Right lobe of liver (tissue), 6 donors: ENCODE measurements at places on chromosomes 1 and 21. TPM values are rescaled to one million over a fixed set of nuclear protein-coding genes. Genes with fewer than 3 reads are reported as not detected.

- H3K27me3 ChIP-seq = no peaks in the 10 kb centered on the region
- no peaks in the 10 kb centered on the region for H3K4me1 ChIP-seq
- no peaks in the 10 kb centered on the region for H3K36me3 ChIP-seq
- H3K4me3 ChIP-seq = no peak overlapping the region
Observed at GRCh38 chr1:67126974-67127373, 7.8 kb downstream of the C1orf141 start.

The AVPR1B gene
- not detected for total RNA-seq

- no peaks in the 10 kb centered on the region for H3K36me3 ChIP-seq
- H3K4me1 ChIP-seq = no peaks in the 10 kb centered on the region
- no peak overlapping the region for H3K4me3 ChIP-seq
- DNase-seq = no peak
- no peaks in the 10 kb centered on the region for H3K27me3 ChIP-seq
- no peak overlapping the region for H3K27ac ChIP-seq
Observed at GRCh38 chr1:245823408-245824147, 668.8 kb downstream of the KIF26B start.

The ERG gene
- total RNA-seq = 3.5 TPM

The ADAM30 gene
- not detected for total RNA-seq

- H3K4me1 ChIP-seq = peaks cover 7% of the 10 kb centered on the region
- H3K4me3 ChIP-seq = no peak overlapping the region
- H3K27ac ChIP-seq = no peak overlapping the region
Observed at GRCh38 chr1:244454412-244454811, 2.7 kb upstream of the ADSS2 start.

The COL6A2 gene
- 40.0 TPM for total RNA-seq

DNA sequence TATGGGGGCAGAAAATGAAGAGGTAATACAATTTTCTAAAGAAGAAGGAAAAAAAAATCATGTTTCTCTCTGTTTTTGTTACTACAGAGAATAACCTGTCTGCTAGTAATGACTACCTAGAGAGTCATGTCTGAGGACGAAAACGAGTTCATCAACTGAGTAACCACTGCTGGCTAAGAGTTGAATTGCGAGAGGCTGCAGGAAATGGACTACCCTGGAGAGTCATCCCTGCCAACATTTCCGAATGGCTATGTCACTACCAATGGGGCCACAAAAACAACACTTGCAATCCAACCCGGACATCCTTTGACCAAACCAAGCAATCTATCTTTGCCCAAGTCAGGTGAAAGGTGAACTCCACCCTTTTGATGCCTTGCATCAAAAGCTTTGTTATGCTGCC, 120.6 kb downstream of the FCRL5 start:
- DNase-seq = no peak
- no peaks in the 10 kb centered on the region for H3K27me3 ChIP-seq
- no peak overlapping the region for H3K4me3 ChIP-seq
- H3K27ac ChIP-seq = no peak overlapping the region

DNA sequence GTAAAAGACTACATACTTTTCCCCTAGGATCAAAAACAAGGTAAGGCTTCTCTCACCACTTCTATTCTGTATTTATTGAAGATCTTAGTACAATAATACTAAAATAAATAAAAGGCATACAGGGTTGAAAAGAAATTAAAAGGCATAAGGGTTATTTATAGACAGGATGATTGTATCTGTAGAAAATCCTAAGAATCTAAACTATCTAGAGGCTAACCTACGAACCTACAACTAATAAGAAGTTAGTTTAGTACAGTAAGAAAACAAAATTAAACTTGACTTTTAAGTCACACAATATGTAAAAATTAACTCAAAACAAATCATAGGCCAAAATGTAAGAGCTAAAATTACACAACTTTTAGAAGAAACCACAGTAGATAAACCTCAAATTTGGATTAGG, 50.4 kb upstream of the ADAM30 start:
- no peaks in the 10 kb centered on the region for H3K4me1 ChIP-seq
- no peaks in the 10 kb centered on the region for H3K27me3 ChIP-seq
- H3K36me3 ChIP-seq = no peaks in the 10 kb centered on the region
- no peak for DNase-seq
- H3K4me3 ChIP-seq = no peak overlapping the region
- no peak overlapping the region for H3K27ac ChIP-seq

DNA sequence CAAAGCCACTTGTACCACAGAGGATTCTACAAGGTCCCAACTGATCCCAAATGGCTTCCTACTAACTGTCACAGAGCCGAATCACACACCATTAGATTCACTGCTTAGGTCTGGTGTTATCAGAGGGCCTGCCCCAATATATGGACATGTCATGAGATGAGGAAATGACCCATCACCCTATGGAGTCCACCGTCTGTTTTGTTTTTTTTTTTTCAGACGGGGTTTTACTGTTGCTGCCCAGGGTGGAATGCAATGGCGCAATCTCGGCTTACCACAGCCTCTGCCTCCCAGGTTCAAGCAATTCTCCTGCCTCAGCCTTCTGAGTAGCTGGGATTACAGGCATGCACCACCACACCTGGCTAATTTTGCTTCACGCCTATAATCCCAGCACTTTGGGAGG, 83.8 kb upstream of the ETS2 start:
- H3K36me3 ChIP-seq = no peaks in the 10 kb centered on the region
- no peak for DNase-seq
- H3K4me1 ChIP-seq = no peaks in the 10 kb centered on the region

DNA sequence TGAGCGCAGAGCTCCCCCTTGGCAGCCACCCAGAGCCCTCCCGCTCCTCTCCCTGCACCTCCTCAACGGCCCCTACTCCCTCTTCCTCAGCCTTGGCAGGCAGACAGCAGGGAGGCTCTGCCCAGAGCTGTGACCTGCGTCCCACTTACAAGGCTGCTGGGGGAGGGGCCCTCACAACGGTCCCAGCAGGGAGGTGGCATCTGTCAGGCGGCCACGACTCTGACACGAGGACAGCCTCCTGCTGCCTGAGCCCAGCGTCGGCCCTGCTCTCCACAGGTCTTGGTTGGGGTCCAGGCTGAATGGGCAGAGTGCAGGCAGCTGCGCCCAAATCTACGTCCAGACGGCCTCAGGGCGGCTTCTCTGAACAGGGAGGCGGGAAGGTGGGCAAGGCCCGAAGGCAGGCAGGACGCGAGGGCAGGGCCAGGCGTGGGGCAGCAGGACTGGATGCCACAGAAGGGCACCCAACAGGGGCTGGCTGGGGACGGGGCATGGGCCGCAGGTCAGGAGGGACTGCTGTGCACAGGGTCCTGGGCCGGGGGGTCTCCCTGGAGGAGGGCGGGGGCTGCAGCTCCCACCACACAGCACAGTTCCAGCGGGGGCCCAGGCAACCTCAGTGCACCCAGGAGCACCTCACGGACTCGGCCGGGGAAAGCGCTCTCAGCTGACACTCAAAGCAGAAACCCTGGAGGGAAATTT, 7.5 kb downstream of the SLC19A1 start:
- H3K4me3 ChIP-seq = peak overlapping the region; percentile 45
- no peaks in the 10 kb centered on the region for H3K27me3 ChIP-seq
- no peak overlapping the region for H3K27ac ChIP-seq
- H3K4me1 ChIP-seq = no peaks in the 10 kb centered on the region

DNA sequence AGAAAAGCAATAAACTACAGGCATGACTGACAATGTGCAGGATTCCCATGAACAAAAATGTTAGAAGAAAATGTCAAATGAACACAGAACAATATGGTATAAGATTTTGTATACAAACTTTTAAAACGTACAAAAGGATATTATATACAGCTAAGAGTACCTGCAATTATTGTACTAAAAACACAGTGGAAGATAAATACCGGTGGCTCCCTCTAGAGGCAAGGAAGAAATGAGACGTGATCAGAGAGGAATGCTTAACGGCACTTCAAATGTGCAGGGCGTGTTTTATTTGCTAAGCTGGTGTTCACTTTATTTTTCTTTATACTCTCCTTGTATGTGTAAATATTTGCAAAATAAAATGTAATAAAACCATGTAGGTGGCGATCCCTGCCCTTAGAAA, 191.8 kb upstream of the SAMSN1 start:
- H3K27ac ChIP-seq = no peak overlapping the region
- no peaks in the 10 kb centered on the region for H3K27me3 ChIP-seq
- no peak overlapping the region for H3K4me3 ChIP-seq
- H3K36me3 ChIP-seq = no peaks in the 10 kb centered on the region
- H3K4me1 ChIP-seq = no peaks in the 10 kb centered on the region

DNA sequence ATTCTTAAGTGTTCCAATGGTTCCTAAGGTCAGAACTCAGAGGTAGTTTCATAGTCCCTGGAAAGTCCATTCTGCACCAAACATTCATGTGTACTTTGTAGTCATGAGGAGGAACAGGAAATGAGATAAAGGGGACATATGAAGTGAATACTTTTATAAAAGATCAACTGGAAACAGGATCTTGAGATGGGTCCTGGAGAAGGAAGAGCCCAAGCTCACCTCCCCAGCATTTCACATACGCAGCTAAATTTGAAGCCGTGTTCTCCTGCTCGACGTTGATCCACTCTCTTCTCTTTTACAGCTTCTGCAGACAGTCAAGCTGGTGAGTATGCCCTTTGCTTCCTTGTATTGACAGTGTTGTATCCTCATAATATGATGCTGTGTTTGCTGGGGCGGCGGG, 429 bp downstream of the FCGR2A start:
- peak overlapping the region; percentile 5 for H3K4me3 ChIP-seq
- H3K27ac ChIP-seq = no peak overlapping the region
- no peaks in the 10 kb centered on the region for H3K4me1 ChIP-seq
- H3K36me3 ChIP-seq = no peaks in the 10 kb centered on the region

The SH3D21 gene
- total RNA-seq = 0.86 TPM

The TSPAN2 gene
- total RNA-seq = not detected

- H3K27ac ChIP-seq = no peak overlapping the region
- no peak overlapping the region for H3K4me3 ChIP-seq
- no peaks in the 10 kb centered on the region for H3K27me3 ChIP-seq
Observed at GRCh38 chr1:193322211-193322610, 135.8 kb upstream of the B3GALT2 start.

GRCh38 chr1:54803761-54804470, 2.8 kb upstream of the TTC22 start:
- H3K4me3 ChIP-seq = no peak overlapping the region
- H3K27me3 ChIP-seq = no peaks in the 10 kb centered on the region
- peak; percentile 84 for DNase-seq
- no peaks in the 10 kb centered on the region for H3K36me3 ChIP-seq

GRCh38 chr1:24266398-24266941, 52.7 kb upstream of the GRHL3 start:
- DNase-seq = no peak
- H3K27me3 ChIP-seq = no peaks in the 10 kb centered on the region
- H3K4me1 ChIP-seq = no peaks in the 10 kb centered on the region
- H3K36me3 ChIP-seq = no peaks in the 10 kb centered on the region

The ELF3 gene
- 45.4 TPM for total RNA-seq

DNA sequence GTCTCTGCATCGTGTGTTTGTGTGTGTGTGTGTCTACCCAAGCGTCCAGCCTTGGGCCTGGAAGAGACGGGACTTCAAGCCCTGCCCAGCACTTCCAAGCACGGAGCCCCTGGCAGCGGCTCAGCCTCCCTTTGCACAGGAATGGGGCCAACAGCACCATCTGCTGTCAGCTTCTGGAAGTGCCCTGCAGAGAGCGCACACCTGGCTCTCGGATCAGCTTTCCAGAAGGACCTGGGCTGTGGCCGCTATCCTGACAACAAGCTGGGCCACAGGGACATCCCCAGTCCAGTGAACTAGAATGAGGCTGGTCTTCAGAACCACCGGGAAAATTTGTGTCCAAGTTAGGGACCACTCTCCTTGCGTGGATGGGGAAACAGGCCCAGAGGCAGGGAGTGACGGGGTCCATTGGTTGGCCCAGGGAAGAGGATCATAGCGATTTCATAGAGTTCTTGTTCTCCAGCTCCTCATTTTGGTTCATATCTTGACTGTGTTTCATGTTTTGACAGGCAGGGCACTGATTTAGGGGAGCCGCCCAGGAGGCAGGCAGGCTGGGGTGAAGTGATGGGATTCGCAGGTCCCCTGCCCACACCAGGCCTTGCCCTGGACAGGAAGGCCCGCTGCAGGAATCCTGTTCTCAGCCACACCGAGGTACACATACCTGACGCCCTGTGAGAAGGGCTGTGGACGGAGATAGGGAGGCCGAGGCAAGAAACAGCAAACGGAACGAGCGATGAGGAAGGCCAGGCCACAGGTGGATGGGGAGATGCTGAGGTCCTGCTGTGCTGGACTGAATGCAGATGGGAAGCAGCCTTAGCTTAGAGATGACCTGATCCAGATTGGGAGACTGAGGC, 38.4 kb downstream of the TAS1R2 start:
- H3K4me1 ChIP-seq = no peaks in the 10 kb centered on the region
- H3K27me3 ChIP-seq = no peaks in the 10 kb centered on the region
- no peak overlapping the region for H3K4me3 ChIP-seq
- no peaks in the 10 kb centered on the region for H3K36me3 ChIP-seq
- peak; percentile 82 for DNase-seq
- H3K27ac ChIP-seq = no peak overlapping the region

The PTGER3 gene
- total RNA-seq = not detected

GRCh38 chr1:226939438-226940028, 561 bp upstream of the COQ8A start:
- H3K27me3 ChIP-seq = no peaks in the 10 kb centered on the region
- peak overlapping the region; percentile 80 for H3K27ac ChIP-seq
- peak; percentile 70 for DNase-seq

GRCh38 chr1:107343601-107344000, 202.8 kb downstream of the NTNG1 start:
- DNase-seq = no peak
- H3K27ac ChIP-seq = no peak overlapping the region
- no peak overlapping the region for H3K4me3 ChIP-seq
- no peaks in the 10 kb centered on the region for H3K4me1 ChIP-seq

- peaks cover 9% of the 10 kb centered on the region for H3K4me1 ChIP-seq
- H3K27me3 ChIP-seq = no peaks in the 10 kb centered on the region
- no peak for DNase-seq
- no peak overlapping the region for H3K4me3 ChIP-seq
Observed at GRCh38 chr21:33237486-33237885, 7.7 kb downstream of the IFNAR2 start.

GRCh38 chr1:119358636-119359035, 9.9 kb upstream of the HAO2 start:
- H3K4me1 ChIP-seq = no peaks in the 10 kb centered on the region
- H3K36me3 ChIP-seq = no peaks in the 10 kb centered on the region
- H3K27ac ChIP-seq = no peak overlapping the region
- no peaks in the 10 kb centered on the region for H3K27me3 ChIP-seq

The AIRE gene
- not detected for total RNA-seq

The OR2AK2 gene
- not detected for total RNA-seq

GRCh38 chr1:196477262-196477661, 131.0 kb downstream of the KCNT2 start:
- H3K36me3 ChIP-seq = no peaks in the 10 kb centered on the region
- DNase-seq = no peak
- no peak overlapping the region for H3K27ac ChIP-seq
- H3K4me3 ChIP-seq = no peak overlapping the region
- no peaks in the 10 kb centered on the region for H3K27me3 ChIP-seq

DNA sequence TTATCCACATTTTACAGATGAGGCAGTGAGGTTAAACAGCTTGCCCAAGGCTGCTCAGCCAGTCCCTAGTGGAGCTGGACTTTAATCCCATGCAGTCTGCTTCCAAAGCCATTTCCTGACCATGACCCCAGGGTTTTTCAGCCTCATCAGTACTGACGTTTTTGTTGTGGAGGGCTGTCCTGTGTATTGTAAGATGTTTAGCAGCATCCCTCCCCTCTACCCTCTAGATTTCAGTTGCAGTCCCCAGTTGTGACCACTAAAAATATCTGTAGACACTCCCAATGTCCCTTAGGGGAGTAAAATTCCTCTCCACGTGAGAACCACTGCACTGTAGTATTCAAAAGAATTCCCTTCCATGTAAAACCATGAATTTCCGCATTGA, 30.2 kb upstream of the C1orf105 start:
- peak overlapping the region; percentile 1 for H3K27ac ChIP-seq
- H3K4me1 ChIP-seq = no peaks in the 10 kb centered on the region
- no peaks in the 10 kb centered on the region for H3K27me3 ChIP-seq

GRCh38 chr1:53145942-53146708, 3.7 kb upstream of the SLC1A7 start:
- no peak overlapping the region for H3K4me3 ChIP-seq
- H3K4me1 ChIP-seq = peaks cover 15% of the 10 kb centered on the region
- H3K27ac ChIP-seq = peak overlapping the region; percentile 74
- H3K27me3 ChIP-seq = no peaks in the 10 kb centered on the region

The TMEM269 gene
- not detected for total RNA-seq
